ENCODE measurements at places on chromosomes 5 and 9.

DNA sequence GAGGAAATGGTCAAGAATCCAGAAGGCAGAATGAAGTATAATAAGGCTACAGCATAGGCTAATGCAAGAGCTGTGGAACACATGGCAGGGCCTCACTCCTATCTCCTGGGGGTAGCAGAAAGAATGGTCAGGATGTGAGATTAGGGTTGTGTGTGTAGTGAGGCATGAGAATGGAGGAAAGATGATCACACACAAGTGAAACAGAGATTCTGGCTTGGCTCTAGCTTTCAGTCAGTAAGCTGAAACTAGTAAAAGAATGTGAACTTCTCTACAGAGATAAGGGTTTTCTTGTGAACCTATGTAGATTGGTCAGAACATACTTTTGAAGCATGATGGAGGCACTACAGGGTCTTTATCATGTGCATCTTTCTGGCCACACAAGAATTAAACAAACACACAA is 298.8 kb downstream of the ASTN2 start:
- DNase-seq = no peak

- no peak for DNase-seq
Measured at GRCh38 chr5:157596487-157596886, 20.9 kb upstream of the ADAM19 start.

GRCh38 chr5:66923922-66924321 is 272.7 kb downstream of the CD180 start:
- DNase-seq = no peak

DNA sequence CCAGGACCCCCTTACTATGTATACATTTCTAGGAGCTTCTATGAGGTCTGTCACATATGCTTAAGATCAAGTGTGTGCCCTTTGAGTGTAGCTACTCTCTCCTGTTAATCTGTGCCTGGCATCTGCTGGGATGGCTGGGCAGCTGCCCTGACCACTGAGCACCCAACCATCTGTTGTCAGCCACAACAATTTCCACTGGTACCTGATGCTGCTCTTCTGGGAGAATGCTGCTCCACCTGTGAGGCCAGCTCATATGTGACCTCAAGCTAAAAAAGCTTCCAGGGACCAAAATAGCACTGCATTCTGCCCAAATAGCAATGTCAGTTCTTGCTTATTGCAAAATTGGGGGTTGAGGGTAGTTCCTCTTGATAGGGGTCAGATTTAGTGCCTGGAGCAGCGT is 595.6 kb downstream of the RAB3C start:
- DNase-seq = no peak

DNA sequence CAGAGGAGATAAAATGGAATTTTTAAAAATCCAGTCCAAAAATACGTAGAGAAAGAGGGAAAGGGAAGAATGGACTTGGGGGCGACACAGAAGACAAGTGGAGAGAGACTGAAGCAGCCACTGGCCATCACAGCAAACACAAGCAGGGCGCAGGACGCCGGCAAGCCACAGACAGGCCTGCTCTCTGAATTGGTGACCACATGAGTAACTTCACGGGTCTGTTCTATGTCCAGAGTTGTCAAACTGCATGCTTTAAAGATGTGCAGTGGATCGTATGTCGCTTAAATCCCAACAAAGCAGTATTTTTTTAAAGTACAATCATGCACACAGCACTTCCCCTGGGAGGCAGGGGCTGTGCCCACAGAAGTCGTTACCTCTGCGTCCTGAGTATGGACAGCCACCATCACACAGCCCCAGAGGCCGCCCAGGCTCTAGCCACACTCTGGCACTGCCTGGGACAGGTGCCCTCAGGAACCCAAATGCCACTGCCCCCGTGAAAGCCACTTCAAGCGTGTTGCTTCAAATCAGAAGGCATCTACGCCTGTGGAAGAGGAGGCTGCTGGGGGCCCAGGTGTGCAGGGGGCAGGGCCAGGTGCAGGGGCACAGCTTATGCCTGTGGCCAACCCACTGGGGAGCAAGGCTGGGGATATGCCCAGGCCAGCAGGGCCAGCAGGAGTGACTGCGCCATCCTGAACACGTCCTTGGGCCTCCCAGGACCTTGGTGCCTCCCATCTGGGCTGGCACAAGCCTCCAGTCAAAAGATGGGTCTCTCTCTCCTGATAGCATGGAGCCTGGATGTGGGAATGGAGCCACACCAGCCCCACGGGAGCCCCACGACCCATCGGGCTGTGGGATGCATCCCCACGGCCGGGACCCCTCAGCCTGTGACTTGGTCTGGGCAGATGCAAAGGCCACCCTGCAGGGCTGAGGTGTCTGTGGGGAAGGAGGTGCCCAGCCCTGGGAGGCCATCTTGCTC is 5.9 kb upstream of the LRRC14B start:
- no peak for DNase-seq

- no peak for DNase-seq
Measured at GRCh38 chr5:97004423-97005060, 68.7 kb downstream of the LNPEP start.

- peak; percentile 45 for DNase-seq
Measured at GRCh38 chr5:134905246-134905996, 490 bp downstream of the PCBD2 start.

- peak; percentile 23 for DNase-seq
Measured at GRCh38 chr5:119411361-119412278, 40.7 kb upstream of the HSD17B4 start.

GRCh38 chr9:92668746-92669526 is 995 bp downstream of the IPPK start:
- DNase-seq = no peak

GRCh38 chr5:95087816-95088317 is 197.0 kb downstream of the MCTP1 start:
- DNase-seq = no peak

DNA sequence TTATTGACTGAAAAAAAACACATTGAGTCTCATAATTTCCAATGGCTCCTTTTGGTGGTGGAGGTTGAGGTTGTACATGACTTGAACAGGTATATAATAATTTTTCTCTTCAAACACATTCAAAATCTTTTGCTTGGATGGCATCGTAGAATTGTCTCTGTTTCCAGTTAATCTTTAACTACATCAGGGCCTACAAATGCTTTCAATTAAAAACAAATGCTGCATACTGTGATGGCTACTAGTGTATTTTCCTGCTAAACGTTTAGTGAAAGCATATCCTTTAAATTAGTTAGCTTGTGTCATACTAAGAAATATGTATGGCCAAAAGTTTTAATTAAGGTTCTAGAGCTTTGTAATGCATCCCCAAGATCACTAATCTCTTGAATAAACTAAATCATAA is 313.8 kb downstream of the SLF1 start:
- no peak for DNase-seq

DNA sequence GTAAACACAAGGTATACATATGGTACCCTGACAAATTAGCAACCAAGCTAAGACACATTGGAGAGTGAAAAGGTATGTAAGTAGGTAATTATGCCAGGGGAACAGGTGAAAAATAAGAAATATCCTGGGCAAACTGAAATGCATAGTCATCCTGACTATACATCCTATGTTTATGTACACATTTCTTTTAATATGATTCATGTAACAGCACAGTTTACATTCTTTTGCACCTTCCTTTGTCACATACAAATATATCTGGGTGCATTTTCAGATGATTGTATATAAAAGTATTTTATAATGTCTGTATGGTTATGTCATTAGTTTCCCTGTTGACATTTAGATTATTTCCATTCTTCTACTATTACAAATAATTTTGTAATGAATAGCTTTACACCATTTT is 1146.9 kb downstream of the EFNA5 start:
- no peak for DNase-seq

DNA sequence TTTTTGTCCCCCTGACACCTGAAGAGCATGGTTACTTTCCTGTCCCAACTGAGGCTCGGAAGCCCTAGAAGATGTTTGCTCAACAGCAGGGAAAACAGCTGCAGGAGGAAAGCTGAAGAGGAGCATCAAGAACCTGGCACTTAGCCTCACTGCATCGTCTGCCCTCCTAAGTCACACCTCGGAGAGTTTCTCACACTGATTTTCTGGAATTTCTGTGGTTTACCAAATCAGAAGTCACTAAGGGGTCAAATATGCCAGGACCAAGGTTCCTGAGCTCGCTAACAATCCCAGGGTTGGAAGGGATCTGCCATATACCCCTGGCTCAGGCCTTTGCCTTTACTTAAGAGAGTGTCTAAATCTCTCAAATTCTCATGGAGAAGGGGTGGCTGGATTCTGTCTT is 5.3 kb downstream of the IL12B start:
- no peak for DNase-seq

DNA sequence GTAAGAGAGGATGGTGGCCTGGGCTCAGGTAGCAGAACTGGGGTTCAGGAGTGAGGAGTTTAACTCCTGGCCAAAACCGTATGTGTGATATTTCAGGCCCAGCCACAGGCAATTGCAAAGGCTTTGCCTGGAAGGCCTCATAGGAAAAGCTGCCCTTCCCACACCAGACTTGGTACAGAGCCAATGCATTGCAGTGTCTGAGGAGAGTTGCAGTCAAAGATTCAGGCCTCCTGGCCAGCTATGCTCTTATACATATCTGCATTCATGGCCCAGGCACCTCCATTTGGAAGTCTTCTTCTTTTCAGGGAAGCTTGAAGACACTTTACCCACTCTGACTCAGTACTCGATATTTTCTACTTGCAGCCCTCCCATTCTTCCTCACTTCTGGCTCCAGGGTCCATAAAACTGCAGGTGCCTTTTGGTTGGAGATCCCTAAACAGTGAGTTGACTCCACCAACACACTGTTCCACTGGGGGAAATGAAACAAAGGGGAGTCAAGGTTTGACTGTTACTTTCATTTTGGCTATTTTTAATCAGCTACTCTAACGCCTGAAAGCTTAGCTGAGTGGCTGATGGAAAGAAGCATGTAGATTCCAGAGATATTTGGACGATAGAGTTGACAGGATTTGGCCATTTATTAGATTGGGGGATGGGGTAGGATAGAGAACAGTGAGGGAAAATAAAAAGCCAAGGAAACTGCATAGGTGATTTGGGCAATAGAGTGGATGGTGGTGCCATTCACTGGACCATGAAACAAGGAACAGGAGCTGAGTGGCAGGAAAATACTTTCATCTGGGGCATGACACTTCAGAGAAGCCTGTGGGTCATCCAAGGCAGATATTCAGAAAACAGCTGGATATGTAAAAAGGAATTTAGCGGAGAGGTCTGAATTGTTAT is 30.6 kb upstream of the IL33 start:
- no peak for DNase-seq

- DNase-seq = no peak
Measured at GRCh38 chr5:157767689-157768088, 24.2 kb downstream of the LSM11 start.

GRCh38 chr5:124718380-124718789 is 28.1 kb downstream of the ZNF608 start:
- DNase-seq = no peak

DNA sequence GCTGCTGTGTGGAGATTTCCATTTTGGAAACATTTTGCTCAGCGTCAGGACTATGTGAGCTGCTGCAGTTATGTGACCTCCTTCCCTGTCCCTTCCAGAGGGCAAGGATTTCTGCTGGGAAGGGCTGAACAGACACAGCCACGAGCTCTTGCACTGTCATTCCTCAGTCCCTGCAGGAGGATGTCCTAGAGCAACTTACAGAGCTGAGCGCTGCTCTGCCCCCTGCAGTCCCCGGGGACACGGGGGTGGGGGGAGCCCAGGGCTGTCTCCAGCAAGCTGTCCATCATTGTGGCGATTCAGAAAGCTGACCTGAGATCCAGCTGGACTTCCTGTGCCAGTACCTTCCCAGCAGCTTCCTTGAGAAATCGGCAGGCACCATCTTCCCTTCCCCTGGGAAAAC is 28.0 kb upstream of the MAP1B start:
- DNase-seq = no peak

DNA sequence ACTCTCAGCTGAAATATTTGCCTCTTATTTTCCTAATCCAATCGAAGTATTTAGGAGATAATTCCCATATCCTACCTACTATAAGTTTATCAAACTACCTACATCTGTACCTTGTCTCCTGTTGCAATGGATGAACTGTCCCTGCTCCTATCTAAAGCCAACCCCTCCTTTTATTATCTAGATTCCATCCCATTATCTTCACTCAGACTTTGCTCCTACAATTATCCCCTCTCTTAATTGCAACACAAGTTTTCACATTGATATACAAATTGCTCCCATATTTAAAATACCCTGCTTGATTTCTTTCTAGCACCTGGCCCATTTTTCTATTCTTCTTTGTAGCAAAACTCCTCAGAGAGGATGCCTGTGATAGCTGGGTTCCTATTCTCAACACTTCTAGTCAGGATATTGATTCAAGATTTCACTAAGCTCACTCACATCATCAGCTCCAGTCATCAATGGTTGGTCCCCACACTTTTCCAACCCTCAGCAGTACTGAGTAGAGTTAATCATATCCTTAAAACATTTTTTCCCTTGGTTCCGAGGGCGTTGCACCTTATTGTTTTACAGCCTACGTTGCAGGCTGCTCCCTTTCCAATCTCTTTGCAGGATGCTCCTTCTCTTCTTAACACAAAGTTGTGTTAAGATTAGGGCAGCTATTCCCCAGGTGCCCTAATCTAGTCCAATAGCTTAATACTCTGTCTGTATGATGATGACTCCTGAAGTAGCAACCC is 177.8 kb upstream of the PTGER4 start:
- DNase-seq = no peak

- DNase-seq = no peak
Measured at GRCh38 chr5:93909356-93909755, 168.0 kb upstream of the POU5F2 start.

GRCh38 chr5:96093340-96093739 is 131.7 kb upstream of the ELL2 start:
- DNase-seq = no peak

DNA sequence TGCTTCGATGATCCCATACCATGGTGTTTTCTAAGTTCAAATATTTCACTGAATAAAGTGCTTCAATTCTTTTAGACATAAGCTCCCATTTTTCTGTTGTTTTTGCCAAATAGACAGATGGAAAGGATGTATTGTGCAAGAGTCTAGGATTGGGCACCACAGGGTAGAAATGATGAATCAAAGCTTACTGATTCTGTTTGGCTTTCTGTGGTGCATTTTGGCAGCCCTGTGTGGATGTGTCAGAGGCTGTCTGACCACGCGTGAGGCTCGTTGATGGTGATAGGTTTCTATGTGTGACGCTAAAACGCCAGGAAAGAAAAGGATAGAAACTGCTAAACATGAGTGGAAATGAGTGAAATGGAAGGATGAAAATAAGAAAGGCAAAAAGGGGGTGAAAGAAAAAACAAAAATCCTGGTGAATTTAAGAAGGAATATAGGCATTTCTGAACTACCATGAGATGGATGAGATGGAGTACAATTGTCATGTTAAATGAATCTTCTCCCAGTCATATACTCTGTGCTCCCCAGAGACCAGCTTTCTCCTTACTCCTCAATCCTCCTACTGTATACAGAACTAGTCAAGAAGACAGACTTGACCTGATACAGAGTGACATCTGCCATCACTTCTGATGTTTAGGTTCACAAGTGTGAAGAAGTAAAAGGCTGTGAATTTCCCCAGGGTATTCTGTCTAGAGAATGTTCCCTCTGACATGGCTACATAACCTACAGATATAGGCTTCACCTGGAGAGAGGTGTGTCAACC is 54.4 kb downstream of the ANKH start:
- DNase-seq = no peak

- DNase-seq = no peak
Measured at GRCh38 chr9:118829334-118829733, 539.9 kb downstream of the BRINP1 start.

- DNase-seq = no peak
Measured at GRCh38 chr9:134809292-134809691, 71.3 kb upstream of the FCN2 start.

- no peak for DNase-seq
Measured at GRCh38 chr5:139064613-139065012, 133.6 kb downstream of the SIL1 start.
